ENCODE measurements at places on chromosomes 13 and 19. TPM values are rescaled to one million over a fixed set of nuclear protein-coding genes. Genes with fewer than 3 reads are reported as not detected.

The PDE4A gene
- total RNA-seq: 30.3 TPM

The ENOX1 gene
- 2.2 TPM for total RNA-seq

The ACER1 gene
- not detected for total RNA-seq

The KCTD15 gene
- 30.6 TPM for total RNA-seq

The SOX1 gene
- total RNA-seq: not detected

The TNFSF13B gene
- total RNA-seq: 15.6 TPM

Measured in omental fat pad (tissue), 4 donors.